ENCODE measurements at places on chromosomes 16 and 17.
A peak's percentile ranks its signal among the peaks of the same experiment; 100 is the strongest.

GRCh38 chr16:31298958-31299357 is 39.2 kb downstream of the ITGAM start:
- no peak for DNase-seq

- no peak for DNase-seq
These were observed 61.2 kb downstream of the MEAK7 start for GRCh38 chr16:84443166-84443802.

- DNase-seq: no peak
These were observed 314.9 kb downstream of the PMP22 start for GRCh38 chr17:14950216-14950615.

- DNase-seq: no peak
These were observed 16.3 kb downstream of the MEIOC start for GRCh38 chr17:44672479-44673093.

GRCh38 chr17:2937331-2938003 is 125.9 kb downstream of the OR1D5 start:
- DNase-seq: no peak

DNA sequence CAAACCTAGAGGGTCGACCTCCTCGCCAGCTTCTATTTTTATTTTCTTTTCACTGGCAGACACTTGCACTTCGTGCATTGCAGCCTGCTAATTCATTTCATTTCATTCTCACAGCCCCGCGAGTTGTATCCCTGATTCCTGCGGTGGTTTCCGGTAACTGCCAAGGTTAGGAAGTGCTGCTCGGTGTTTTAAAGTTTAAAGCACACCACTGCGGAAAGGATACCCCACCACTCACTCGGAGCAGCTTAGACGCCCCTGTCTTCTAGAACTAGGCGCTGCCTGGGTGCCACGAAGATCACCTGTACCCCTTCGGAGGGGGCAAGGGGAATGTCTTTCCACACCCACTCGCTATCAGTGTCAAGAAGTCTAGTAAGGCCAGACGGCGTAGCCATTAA is 509 bp downstream of the CNEP1R1 start:
- peak; percentile 12 for DNase-seq
